AML-193 (cell line): ENCODE measurements at places on chromosomes 7 and 10.

DNA sequence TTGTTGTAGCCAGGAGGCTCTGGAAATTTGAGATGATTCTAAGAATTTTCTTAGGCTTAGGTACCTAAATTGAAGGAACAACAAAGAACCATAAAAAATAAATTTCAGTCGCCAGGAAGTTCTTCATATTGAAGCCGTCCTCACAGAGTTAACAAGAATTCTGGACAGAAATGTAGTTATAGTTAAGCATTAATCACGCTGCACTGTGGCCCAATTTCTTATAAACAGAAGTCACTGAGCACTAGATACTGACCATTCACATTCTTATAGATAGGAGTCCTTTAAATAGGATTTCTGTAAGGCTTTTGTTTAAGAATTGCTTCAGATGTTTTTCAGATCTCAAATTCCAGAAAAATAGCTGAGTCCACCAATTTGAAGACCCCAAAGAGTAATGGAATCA is 256.2 kb upstream of the PITRM1 start:
- DNase-seq: no peak

GRCh38 chr10:84108797-84109196 is 30.5 kb upstream of the GHITM start:
- DNase-seq: no peak

DNA sequence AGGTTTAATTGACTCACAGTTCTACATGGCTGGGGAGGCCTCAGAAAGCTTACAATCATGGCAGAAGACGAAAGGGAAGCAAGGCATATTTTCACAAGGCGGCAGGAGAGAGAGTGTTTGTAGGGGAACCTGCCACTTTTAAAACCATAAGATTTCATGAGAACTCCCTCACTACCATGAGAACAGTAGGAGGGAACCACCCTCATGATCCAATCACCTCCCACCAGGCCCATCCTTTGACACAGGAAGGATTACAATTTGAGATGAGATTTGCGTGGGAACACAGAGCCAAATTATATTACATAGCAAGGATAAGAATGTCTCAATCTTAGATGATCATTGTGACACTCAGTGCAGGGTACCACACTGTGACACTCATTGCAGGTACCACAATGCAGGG is 44.2 kb downstream of the MRPL32 start:
- DNase-seq: no peak

- DNase-seq: no peak
Observed at GRCh38 chr7:111090846-111091245, at the start of gene LRRN3. Gene LRRN3 (plus strand): TSS chr7:111091127. CDS start chr7:111122773, 31,646 bp downstream.

DNA sequence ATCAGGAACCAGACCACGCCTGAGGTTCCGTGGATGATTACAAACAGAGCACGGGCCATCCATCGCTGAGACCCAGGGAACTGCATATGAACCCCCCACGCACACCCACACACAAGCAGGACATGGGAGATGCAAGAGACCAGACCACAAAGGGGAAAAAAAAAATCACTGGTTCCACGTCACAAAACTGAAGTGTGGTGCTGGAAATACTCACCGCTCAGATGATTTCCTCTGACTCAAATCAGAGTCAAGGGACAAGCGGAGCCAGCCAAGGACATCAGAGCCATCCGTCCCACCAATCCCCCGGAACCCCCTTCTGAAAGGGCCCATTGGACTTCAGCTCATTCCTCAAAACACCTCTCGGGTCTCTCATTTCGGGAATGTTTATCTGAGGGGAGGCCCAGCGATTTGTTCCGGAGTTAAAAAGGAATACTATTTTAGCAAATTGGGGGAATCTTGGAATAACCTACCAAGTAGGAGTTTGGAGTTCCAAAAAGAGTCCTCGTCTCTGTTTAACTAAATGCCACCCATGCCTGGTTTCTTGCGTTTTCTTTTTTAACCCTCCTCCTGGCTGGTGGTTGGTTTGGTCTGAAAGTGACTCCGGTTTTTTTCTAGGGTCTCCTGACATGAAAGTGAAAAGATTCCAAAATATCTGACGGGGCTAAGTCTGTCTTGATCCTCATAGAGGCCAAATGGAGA is 15.0 kb downstream of the SNX8 start:
- DNase-seq: no peak

DNA sequence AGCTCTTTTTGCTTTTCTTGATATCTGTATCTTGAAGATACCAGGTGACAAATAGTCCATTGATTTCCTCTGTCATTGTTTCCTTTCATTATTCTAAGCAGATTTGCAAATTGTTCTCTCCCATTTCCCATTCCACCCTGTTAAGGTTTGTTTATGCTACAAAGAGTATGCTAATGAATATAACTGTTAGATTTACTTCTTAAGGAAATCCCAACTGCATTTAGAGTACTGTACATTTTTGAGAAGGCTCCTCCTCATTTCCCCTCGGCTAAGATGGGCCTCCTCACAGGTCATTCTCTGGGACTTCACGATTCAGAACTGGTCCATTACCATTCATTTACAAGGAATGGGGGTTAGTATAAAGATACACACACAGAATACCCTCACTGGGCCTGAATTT is 15.6 kb downstream of the AUTS2 start:
- DNase-seq: no peak

GRCh38 chr10:24579906-24580305 is 143.8 kb downstream of the ARHGAP21 start:
- DNase-seq: no peak

DNA sequence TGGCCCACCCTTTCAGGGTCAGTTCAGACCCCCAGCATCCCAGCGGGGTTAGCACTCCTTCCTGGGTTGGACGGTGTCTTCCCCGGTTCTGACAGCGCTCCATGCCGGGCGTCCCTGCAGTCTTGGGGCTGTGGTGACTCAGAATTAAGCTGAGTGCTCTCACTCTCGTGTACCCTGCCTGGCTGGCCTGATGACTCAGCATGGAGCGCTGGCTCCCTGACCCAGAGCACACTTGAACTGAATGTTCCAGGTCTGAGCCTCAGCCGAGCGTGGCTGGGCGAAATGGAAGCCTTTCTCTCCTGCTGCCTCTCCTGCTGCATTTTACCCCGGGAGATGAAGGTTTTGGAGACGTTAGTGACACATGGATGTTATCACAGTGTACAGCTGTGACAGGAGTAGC is 7.1 kb downstream of the BAG3 start:
- peak; percentile 7 for DNase-seq

- no peak for DNase-seq
Observed at GRCh38 chr10:110074298-110074697, 66.5 kb downstream of the ADD3 start.

DNA sequence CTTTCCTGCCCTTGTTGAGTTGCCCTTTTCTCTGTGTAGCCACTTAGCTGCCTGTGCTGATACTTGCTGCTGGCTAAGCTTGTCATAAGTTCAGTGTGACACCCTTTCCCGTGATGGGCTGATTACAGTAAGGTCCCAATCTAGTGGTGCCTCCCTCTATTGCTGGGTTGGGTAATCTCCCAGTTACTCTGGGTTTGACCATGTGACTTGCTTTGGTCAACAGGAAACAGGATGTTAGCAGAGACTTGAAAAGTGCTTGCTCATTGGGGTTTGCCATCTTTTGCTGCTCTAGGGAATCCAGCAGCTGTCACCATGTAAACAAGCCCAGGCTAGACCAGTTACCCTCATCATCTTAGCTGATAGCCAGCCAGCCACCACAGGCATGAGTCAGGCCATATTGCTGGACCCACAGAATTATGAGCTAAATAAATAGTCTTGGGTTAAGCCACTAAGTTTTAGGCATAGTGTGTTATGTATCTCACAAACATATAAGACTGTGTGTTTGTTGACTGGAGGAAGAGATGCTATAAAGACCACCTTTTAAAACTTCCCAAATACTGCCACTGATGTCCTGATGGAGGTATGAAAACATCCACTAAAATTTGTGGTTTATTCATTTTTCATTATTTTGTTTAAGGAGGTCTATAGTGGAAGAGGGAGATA is 4.0 kb upstream of the LEP start:
- DNase-seq: peak; percentile 97

DNA sequence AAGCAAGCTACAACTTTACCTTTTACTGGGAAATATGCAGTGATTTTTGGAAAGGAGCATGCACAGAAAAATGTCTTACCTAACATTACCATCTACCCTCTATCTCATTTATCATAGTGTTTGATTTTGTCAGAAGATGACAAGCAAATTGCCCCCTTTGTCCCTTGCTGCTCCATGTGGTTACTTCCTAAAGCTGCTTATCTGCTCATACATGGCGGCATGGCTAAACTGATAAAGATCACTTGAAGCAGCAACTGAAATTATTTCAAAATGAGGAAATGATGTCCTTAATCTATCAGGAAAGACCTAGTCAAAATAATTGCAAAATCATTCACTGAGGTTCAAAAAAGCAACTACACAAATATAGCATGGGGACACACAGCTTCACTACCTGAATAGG is 1198.5 kb upstream of the SORCS1 start:
- DNase-seq: no peak

DNA sequence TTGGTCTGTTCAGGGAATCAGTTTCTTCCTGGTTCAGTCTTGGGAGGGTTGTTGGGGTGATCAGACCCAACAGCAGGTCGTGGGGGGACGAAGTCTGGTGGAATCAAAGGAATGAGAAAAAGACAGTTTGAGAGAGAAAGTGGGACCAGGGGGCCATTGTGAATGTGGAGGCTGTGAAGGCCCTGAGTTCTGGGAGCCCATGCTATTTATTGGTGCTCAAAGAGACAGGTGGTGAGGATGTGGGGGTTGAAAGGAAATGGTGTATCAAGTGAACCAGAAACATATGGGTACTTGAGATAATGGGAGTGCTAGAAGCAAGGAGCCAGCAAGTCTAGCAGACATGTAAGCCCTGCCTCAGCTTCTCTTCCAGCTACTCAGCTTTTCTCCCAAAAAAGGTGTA is 84.1 kb downstream of the CCSER2 start:
- DNase-seq: no peak

GRCh38 chr10:34092891-34093290 is 722.2 kb downstream of the PARD3 start:
- DNase-seq: no peak

GRCh38 chr10:132301371-132302330 is 6.1 kb downstream of the STK32C start:
- DNase-seq: no peak

- no peak for DNase-seq
Observed at GRCh38 chr10:47060993-47061500, 149.8 kb downstream of the PTPN20 start.

DNA sequence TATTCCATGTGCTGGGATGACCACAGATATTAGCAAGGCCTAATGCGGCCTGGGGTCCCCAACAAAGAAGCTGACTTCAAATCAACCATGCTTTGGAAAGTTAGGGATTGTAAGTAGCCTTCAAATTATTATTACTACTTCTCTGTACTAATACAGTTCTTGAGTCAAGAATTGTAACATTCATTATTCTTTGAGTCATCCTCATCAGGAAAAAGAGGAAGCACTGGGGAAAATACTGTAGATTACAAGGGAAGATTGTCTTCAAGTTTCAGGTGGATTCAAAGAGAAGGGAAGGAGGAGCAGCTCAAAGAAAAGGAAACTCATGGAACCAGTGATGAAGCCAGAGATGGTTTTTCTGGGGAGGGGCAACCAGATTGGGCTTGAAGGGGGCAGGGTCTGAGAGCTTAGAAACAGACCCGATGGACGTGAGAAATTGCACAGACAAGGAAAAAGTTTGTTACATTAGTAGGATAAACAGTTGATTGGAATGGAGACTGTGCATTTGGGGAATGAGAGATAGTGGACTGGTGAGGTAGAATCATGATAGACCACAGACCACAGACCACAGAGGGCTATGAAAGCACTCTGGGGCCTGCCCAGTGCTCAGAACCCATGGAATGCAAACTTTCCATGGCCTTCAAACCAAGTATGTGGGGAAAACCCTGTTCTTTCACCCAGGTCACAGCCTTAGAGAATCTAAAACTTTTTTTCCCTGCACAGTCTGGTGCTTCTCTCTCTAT is 209.9 kb downstream of the ZNF365 start:
- DNase-seq: no peak

DNA sequence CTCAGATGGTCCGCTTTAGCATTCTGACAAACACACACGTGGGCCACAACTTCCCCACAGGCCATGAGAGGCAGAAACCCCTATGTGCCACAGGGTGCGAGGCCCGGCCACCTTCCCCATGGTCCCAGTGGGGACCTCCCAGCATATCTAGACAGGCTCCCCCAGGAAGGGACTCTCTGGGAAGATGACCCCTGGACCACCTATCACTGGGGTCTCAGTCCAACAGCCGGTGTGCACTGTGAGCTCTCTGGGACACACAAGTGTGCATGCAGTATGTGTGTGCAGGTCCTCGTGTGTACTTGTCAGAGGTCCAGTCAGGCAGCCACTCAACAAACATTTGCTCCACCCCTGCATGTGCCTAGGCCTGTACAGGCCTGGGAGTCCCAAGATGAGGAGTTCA is 18.7 kb downstream of the GRID1 start:
- no peak for DNase-seq

GRCh38 chr7:5594616-5595544 is 171.2 kb upstream of the TNRC18 start:
- peak; percentile 34 for DNase-seq

DNA sequence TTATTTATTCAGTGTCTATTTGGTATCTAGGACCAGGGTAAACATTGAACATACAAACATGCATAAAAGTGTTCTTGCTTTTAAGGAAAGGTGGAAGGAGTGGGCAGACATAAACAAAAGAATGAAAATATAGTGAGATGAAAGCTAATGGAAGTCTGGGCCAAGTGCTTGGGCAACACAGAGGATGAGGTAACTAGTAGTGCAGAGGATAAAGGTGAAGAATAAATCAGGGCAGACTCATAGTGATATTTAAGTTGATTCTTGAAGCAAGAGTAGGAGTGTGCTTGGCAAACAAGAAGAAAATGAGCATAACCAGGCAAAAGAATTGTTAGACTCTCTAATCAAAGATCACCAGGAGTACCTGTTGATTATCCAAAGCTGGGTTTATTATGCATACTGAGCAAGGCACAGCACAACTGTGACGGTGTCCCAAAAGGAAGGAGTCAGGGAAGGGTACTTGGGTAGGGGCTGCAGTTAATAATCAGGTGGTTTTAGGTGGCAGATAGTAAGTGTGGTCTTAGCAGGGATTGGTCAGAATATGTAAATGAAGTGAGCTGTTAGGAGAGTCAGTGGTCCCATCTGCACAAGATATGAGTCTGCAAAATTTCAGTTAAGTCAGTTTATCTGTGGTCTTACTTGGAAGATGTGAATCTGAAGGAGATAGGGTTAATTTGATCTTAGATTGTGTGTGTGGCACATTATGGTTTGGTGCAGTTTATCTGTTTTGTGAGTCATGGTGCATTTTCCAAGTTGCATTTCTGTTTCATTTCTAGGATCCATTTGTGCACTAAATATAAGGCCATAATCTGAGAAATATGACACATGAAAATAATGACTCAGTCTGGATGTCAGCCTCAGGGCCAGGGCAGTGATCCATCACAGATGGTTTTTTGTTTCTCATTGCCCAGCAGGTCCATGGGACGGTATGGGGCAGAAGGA is 30.6 kb upstream of the TAX1BP1 start:
- DNase-seq: no peak
